HFFc6 (cell line): ENCODE measurements at places on chromosomes 2 and 18. TPM values are rescaled to one million over a fixed set of nuclear protein-coding genes. Genes with fewer than 3 reads are reported as not detected.
A peak's percentile ranks its signal among the peaks of the same experiment; 100 is the strongest.

The GIGYF2 gene
- total RNA-seq: 37.6 and 44.5 TPM in 2 replicates

The FAM237A gene
- not detected in 3 replicates for total RNA-seq

The STARD6 gene
- total RNA-seq: 0.34 TPM in 1 of 3 replicates, not detected in the others

The TIGD1 gene
- total RNA-seq: 2.8 to 3.0 TPM (median 3.0 TPM) in 3 replicates

The EFEMP1 gene
- 44.5 to 51.7 TPM (median 47.5 TPM) in 3 replicates for total RNA-seq

DNA sequence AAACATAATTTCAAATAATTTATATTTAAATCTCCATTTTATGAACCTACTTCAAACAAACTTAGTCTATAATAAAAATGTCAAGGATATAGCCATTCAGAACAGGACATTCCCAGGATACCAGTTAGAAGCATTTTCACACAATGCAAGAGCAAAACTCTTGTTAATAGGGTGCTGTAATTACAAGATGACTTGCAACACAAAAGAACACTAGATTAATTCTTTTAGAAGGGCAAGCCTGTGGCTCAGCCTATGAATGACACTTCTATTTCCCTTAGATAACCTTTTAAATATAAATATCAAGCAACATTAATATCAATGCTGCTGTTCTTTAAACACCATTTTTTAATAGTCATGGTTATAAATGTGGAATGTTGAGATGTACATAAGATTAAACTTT is 157.9 kb upstream of the SCN7A start:
- peaks cover 8% of the 10 kb centered on the region; the same call in 1 of the 2 replicates for H3K4me1 ChIP-seq
- H3K4me3 ChIP-seq: no peak overlapping the region
- no peak overlapping the region for H3K27ac ChIP-seq
- no peaks in the 10 kb centered on the region; the same call in 1 of the 2 replicates for H3K27me3 ChIP-seq
- no peaks in the 10 kb centered on the region for H3K36me3 ChIP-seq

- no peaks in the 10 kb centered on the region for H3K36me3 ChIP-seq
- H3K4me3 ChIP-seq: no peak overlapping the region
- H3K27me3 ChIP-seq: peaks cover under 1% of the 10 kb centered on the region; the same call in 1 of the 2 replicates
- H3K4me1 ChIP-seq: no peaks in the 10 kb centered on the region
These were observed 215.1 kb upstream of the KLHL29 start for GRCh38 chr2:23169896-23170295.

DNA sequence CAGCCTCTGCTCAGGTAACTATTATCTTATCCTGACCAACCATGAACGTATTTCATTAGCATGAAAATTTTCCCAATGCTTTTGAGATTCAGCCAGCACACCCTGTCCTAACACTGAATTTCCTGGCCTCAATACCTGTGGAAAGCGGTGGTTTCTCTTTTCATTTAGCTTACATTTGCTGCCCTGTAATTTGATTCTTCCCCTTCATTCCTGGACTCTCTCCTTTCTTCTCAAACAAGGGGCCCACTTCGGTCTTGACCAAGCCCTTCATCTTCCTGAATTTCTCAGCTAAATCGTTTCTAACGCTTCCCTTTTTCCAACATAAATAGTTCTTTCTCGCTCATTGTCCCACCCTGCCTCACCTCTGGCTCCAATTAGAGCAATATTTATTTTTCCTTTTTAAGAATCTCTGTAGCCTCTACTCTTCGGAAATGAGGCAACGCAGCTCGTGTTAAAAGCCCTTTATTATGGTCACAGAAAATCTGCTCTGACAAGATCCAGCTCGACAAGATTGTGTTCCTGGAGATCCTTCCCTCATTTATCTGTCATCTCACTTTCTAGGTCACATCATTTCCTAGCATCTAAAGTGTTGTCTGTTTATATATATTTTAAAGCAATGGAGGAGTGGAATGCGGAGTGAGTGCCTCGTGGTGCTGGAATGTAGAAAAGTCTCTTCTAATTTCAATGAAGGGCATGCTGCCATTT is 49.5 kb upstream of the BCL11A start:
- no peaks in the 10 kb centered on the region for H3K36me3 ChIP-seq
- H3K27me3 ChIP-seq: peaks cover 4% of the 10 kb centered on the region; the same call in 1 of the 2 replicates
- DNase-seq: no peak
- peaks cover 7% of the 10 kb centered on the region for H3K4me1 ChIP-seq
- H3K27ac ChIP-seq: no peak overlapping the region
- H3K4me3 ChIP-seq: no peak overlapping the region

DNA sequence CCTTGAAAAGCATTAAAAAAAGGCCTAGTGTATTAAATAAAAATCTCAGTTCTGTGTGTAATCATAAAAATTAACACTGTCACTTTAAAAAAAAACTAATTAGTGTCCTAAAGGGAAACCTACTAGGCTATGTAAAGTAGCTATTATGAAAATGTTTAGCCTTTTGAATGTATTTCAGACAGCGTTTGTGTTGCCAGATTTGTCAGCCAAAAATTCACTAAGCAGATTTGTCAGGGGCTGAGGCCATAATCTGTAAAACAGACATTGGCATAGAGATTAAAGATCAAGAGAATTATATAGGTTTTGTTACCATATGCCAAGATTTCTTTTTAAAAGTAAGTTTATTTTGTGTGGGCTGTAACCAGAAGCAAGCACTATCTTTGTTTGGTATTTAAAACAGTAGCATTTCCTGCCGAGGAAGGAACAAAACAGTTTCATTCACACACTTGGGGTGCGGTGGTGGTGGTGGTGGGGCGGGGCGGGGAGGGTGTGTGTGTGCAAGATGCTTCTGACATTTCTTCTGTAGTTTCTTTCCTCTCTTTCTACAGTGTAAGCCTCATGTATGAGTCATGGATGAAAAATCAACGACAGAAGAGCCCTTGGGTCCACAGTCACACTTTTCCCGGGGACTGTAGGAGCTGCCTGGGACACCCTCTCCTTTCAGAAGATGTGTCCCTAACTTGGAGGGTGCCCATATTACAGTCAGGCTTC is 328.5 kb upstream of the FANCL start:
- no peak overlapping the region for H3K4me3 ChIP-seq
- no peak overlapping the region for H3K27ac ChIP-seq
- no peaks in the 10 kb centered on the region; the same call in 1 of the 2 replicates for H3K4me1 ChIP-seq

DNA sequence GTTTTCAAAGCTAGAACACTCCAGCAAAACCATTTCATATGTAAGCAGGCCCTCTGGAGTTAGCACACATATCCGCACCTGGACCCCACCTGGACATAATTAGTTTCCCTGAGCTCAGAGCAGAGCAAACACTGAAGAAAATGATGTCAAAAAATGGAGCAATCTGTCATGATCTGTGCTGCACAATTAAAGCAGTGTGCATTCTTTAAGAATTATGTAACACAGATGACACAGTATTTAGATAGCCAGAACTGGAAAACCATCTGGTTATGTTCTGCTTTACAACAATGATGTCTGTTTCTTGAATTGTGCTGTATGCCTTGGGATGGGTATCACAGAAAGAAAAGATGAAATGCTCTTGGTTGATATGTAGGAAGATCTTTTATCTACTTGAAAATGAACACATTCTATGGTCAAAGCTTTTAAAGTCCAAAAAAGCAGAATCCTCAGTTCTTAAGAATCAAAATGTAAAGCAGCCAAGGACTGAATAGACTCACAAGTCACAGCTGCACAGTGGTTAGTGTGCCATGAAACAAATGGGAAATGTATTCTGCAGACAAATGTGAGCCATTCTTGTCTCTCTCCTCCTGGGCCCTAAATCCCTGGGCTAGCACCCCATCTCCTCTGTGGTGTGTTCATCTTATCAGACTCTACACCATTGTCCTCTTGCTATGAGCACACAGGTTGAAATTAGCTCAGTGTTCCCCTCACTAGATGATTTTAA is 36.8 kb downstream of the HRH4 start:
- peak; percentile 53 for DNase-seq
- H3K27me3 ChIP-seq: no peaks in the 10 kb centered on the region; the same call in none of the 2 replicates
- H3K27ac ChIP-seq: 0 out of 2 replicates have a peak overlapping the region, but pooled peaks have one; percentile 13
- H3K4me3 ChIP-seq: peak overlapping the region; percentile 14; the same call in 1 of the 2 replicates

DNA sequence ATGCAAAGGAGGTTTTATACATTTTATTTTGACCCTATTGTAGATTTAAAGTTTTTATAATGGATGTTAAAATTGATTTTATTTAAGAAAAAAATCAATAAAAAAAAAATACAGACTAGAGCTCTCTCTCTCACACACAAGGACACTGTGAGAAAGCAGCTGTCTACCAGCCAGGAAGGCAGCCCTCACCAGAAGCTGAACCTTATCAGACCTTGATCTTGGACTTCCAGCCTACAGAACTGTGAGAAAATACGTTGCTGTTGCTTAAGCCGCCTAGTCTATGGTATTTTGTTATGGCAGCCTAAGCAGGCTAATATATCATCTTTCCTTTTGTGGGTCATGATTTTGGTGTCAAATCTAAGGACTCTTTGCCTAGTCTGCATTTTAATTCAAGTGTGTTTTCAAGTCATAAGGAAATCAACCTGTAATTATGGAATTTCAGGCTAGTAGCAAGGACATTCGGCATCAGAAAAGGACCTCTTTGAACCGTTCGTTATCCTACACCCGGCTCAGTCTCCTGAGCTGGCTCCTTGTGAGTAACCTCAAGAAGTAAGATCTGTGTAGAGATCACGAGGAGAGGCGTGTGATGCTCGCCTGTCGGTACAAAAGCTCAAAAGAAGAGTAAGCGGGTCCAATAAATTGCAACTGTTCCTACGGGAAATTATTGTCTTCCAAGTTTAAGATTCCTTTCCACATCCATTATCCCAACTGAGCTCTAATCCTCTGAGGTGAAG is 98.2 kb downstream of the PDCL3 start:
- DNase-seq: no peak
- no peak overlapping the region for H3K27ac ChIP-seq
- H3K36me3 ChIP-seq: no peaks in the 10 kb centered on the region
- H3K4me1 ChIP-seq: no peaks in the 10 kb centered on the region

GRCh38 chr2:207490441-207490840 is 39.3 kb upstream of the CREB1 start:
- H3K36me3 ChIP-seq: no peaks in the 10 kb centered on the region
- H3K27me3 ChIP-seq: peaks cover 3% of the 10 kb centered on the region
- H3K4me1 ChIP-seq: peaks cover 42% of the 10 kb centered on the region
- no peak overlapping the region for H3K4me3 ChIP-seq
- no peak for DNase-seq

DNA sequence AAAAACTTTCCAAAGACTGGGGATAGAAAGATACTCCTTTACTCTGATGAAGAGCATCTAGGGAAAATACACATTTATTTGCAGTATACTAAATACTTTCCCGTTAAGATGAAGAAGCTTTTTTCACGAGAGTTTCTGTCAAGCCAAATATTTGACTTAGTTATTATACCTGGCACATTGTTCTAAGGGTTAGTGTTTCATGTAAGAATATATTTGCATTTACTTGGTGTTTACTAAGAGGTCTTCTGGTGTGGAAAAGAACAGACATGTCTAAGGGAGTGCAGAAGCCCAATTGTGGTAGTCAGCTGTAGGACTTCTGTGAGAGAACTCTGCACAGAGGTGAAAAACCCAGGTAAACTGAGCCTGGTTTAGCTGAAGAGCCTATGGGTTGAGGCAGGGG is 457.6 kb upstream of the SOX11 start:
- H3K27me3 ChIP-seq: no peaks in the 10 kb centered on the region
- no peak overlapping the region for H3K4me3 ChIP-seq
- DNase-seq: no peak
- H3K36me3 ChIP-seq: no peaks in the 10 kb centered on the region; the same call in 1 of the 2 replicates

GRCh38 chr18:76231402-76231801 is 263.6 kb downstream of the ZNF516 start:
- no peak overlapping the region for H3K4me3 ChIP-seq
- H3K27ac ChIP-seq: no peak overlapping the region
- no peak for DNase-seq
- H3K27me3 ChIP-seq: peaks cover 9% of the 10 kb centered on the region

DNA sequence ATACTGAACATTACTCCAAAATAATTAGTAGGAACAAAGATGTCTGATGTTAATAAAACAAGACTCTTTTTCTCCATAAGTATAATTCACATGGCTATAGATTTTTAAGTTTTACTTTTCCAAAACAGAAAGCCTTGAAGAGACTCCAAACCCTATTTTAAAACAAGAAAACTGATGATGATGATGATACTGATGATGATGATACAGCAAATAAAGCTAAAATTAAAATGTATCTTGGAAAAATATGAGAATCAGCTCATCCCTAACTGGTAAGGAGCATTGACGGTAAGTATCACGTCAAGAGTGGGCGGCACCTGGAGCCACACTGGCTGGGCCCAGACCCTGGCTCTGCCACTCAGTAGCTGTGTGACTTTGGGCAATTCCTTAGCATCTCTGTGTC is 39.6 kb downstream of the ID2 start:
- H3K36me3 ChIP-seq: no peaks in the 10 kb centered on the region; the same call in 1 of the 2 replicates
- no peak for DNase-seq
- no peak overlapping the region for H3K27ac ChIP-seq
- no peak overlapping the region for H3K4me3 ChIP-seq
- H3K27me3 ChIP-seq: peaks cover 6% of the 10 kb centered on the region

- no peak overlapping the region for H3K27ac ChIP-seq
- no peak overlapping the region for H3K4me3 ChIP-seq
- H3K36me3 ChIP-seq: peaks cover 18% of the 10 kb centered on the region
- no peak for DNase-seq
- peaks cover 61% of the 10 kb centered on the region for H3K27me3 ChIP-seq
These were observed 755 bp downstream of the NEUROD1 start for GRCh38 chr2:181679544-181679979.

- H3K36me3 ChIP-seq: peaks cover 9% of the 10 kb centered on the region; the same call in 1 of the 2 replicates
- peaks cover 50% of the 10 kb centered on the region for H3K4me1 ChIP-seq
- peaks cover 14% of the 10 kb centered on the region; the same call in 1 of the 2 replicates for H3K27me3 ChIP-seq
- peak overlapping the region; percentile 34; the same call in 1 of the 2 replicates for H3K27ac ChIP-seq
- no peak for DNase-seq
- peak overlapping the region; percentile 94 for H3K4me3 ChIP-seq
These were observed 1.9 kb downstream of the LIMS2 start for GRCh38 chr2:127673291-127674069.

- no peaks in the 10 kb centered on the region; the same call in 1 of the 2 replicates for H3K27me3 ChIP-seq
- no peak overlapping the region for H3K4me3 ChIP-seq
- H3K4me1 ChIP-seq: no peaks in the 10 kb centered on the region; the same call in 1 of the 2 replicates
- no peak for DNase-seq
- H3K36me3 ChIP-seq: no peaks in the 10 kb centered on the region
- no peak overlapping the region for H3K27ac ChIP-seq
These were observed 207.8 kb downstream of the MYT1L start for GRCh38 chr2:2123238-2123637.

DNA sequence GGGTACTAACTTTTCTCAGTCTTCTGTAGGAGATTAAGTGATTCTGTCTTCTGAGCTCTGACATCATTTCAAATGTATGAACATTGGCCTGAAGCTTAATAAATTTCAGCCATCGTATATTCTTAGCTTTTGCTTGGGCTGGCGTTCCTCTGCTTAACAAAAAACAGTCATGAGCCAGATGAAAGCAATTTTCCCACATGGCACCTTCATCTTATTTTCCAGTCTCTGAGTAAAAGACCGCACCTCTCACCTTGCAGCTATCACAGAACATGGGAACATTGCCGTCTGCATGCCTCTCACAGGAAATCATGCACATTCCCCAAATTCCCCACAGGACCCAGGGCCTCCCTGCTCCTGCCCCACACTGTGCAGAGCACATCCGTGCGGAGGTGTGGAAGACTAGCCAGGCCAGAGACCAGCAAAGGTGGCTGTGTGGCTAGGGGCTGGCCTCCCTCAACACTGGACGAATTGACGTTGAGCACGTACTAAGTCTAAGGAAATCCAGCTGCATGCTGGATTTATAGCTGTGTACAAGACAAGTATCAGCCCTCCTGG is 531.8 kb upstream of the ID2 start:
- peaks cover 68% of the 10 kb centered on the region for H3K4me1 ChIP-seq
- H3K4me3 ChIP-seq: no peak overlapping the region
- no peaks in the 10 kb centered on the region for H3K27me3 ChIP-seq
- H3K36me3 ChIP-seq: peaks cover 6% of the 10 kb centered on the region; the same call in 1 of the 2 replicates
- DNase-seq: peak; percentile 30

- H3K27me3 ChIP-seq: peaks cover 35% of the 10 kb centered on the region
- no peak for DNase-seq
- no peak overlapping the region for H3K4me3 ChIP-seq
These were observed 13.5 kb downstream of the IL36B start for GRCh38 chr2:113039158-113039557.
